ENCODE measurements at places on chromosomes 5 and 9.

DNA sequence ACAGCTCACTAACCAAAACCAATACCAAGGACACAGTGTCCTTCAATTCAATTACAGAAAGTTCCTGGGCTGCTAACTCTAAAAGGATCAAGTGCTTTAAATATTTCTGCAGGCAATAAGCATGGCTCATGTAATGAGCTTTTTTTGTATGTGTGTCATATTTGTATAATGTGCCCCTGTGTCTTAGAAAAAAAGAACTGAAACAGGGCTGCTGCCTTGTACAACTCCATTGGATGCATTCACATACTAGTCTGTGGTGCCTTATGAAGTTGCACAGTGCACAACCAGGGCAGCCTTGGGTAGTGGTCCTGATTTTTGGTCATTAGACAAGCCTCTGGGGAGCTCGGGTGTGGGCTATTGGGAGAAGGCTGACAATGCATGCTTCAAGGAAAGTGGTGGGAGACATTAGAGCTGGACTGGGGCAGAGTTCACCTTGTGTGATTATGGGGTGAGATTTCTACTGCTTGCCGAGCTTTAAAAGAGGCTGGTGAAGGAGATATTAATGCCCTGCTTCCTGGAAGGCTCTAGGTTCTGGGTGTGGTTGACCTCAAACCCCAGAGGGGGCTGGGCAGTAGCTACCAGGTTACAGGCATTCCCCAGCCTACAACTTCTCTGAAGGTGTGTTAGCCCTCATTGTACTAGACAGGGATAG is 3.6 kb upstream of the CPEB4 start:
- DNase-seq: no peak

DNA sequence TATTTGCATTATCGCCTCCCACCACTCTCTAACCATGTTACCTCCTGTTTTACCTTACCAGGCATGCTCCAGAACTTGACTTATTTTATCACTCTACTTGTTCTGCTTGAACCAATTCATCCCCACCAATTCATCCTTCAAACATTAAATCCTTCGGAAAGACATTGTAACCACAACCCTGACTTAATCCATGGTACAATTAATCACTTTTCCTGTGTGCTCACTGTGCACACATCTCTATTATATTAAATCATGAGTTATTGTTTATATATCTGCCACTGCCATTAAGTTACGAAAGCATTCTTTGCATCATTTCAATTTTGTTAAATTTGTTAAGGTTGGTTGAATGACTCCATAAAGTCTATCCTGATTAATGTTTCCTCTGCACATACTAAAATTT is 7.4 kb upstream of the C5orf46 start:
- DNase-seq: no peak

DNA sequence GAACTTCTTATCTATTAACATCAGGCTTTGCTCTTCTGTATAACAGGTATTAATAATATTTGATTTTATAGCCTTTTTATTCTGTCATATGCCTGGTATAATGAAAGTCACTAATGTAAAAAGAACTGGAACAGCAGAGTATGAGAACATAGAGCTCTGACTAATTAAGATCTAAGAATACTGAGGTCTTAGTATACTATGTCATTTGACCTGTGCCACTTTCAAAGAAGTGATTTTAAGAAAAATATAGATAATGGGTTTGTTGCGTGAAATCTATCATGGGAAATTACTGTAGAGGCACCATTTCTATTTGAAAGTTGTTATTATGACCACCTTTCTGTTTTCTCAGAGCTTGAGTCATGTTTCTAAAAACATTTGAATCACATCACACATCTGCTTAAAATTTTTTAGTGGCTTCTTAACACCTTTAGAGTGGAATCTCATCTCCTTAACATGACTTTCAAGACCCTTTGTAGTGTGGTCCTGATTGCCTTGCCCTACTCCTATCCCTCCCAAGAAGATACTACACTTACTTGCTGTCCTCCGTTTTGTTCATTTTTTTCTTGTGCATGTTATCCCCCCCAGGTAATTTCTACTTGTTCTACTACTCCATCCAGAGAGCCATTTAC is 14.3 kb downstream of the WDR36 start:
- no peak for DNase-seq

DNA sequence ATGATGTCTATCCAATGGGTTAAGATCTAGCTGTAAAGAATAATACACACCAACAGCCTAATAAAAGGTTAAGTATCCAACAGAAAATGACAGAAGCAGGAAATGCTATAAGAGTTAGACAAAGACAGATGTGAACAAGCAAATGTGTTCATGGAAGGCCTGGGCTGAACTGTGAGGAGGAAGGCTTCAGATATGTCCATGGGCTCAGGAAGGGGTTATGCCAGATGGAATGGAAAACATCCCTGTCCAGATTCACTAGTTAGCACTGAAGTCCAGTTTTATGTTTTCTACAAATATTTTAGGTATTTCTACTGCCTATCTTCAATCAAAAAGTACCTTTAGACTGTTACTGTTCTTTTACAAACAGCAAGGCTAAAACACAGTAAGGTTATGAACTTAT is 27.1 kb downstream of the ERAP1 start:
- DNase-seq: no peak

GRCh38 chr9:95090023-95090791 is 227.3 kb downstream of the FANCC start:
- DNase-seq: no peak

DNA sequence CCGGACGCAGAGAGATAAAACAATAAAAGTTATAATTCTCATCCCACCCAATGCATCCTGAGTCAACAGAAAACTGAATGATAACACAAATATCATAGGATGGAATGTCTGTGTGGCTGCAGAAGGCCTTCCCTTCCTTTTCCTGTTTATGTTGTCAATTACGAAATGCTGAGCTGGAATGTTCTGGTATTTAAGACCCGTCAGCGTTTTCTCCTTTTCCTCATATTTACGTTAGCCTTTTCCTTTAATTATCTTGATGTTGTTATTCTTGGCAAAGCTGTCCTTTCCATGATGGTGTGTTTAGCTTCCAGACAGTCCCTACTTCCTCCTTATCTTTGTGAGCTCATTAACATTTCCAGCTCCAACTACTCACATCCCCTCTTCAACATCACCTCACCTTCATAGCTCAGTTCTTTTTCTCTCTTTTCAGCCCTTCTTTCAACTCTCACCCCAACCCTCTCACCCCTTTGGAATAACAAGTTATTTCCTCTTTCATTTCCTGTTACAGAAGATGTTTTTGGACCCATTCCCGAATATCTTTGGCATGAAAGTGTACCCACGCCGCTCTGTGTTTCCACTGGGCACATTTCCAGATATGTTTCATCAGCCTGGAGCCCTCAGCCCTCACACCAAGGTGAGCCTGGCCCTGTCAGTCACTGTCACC is 221.6 kb downstream of the NR2F1-AS1 start:
- peak; percentile 52 for DNase-seq

GRCh38 chr9:83271665-83272071 is 208.7 kb upstream of the RASEF start:
- no peak for DNase-seq

GRCh38 chr9:118038713-118039112 is 334.5 kb downstream of the TLR4 start:
- DNase-seq: no peak

Data from renal cortex interstitium (tissue), 15 donors.